Upper lobe of left lung (tissue), 6 donors: ENCODE measurements at places on chromosomes 5 and 9.

DNA sequence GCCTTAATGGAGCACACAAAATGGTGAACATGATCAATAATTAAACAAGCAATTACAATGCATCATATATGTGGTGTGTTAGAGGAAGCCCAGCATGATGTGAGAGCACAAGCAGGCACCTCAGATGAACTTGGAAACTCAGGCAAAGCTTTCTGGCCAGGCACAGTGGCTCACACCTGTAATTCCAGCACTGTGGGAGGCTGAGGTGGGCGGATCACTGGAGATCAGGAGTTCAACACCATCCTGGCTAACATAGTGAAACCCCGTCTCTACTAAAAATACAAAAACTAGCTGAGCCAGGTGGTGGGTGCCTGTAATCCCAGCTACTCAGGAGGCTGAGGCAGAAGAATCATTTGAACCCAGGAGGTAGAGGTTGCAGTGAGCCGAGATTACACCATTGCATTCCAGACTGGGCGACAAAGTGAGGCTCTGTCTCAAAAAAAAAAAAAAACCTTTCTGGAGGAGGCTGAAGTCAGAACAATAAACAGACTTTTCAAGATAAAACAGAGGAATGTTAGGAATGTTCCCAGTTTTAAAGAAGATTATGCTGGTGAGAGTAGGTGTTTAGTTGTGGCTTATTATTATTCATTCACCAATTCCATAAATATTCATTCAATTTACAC lies 159.4 kb downstream of the CEMIP2 start:
- DNase-seq = no peak

- no peak for DNase-seq
Measured at GRCh38 chr9:80440724-80441123, 869.0 kb downstream of the TLE4 start.

GRCh38 chr9:110156902-110157301 lies 51.1 kb downstream of the C9orf152 start:
- no peak for DNase-seq

DNA sequence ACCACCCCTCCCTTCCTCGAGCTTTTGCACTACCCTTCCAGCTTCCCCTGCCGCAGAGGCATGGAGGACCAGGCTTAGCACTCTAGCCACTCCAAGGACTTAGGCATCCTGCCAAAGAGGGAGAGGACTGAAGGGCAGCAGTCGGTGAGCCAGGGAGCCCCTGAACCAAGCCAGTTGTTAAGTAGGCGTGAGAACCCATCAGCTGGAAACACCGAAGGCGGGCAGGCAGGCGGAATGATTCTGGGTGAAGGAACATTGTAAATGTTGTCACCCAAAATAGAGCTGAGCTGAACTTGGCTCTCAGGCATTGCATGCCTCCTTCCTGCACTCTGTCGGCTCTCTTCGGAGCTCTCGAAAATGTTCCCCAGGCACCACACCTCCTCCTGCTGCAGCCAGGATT lies 42.8 kb downstream of the NRG2 start:
- peak; percentile 40 for DNase-seq

DNA sequence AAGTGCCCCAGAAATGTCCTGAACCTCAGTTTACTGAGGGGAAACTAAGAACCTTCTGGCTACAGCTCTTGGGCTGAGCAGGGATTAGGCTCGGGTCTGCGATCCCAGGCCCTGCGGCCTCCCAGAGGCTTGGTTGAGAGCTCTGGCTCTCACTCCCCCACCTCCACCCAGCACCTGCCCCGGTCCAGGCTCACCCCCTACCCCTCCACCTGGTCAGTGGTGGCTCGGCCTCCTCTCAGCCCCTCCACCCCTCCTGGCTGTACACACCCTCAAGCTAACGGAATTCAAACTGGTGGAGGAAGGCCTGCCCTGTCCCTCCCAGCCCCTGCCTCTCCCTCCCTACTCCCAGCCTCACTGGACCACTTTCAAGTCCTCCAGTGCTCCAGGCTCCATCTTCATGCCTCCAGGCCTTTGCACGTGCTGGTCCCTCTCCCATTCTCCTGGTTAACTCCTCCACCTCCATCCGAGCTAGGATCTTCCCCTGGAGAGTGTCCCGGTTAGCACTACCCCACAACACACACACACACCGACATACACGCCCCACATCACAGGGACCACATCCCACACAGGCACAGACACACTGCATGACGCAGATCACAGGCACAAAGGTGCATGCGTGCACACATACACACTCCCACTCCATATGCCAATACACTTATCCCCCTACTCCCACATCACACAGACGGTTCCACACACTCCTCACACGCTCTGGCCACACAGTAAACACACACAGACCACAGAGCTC lies 130.9 kb downstream of the C9orf50 start:
- DNase-seq = no peak

DNA sequence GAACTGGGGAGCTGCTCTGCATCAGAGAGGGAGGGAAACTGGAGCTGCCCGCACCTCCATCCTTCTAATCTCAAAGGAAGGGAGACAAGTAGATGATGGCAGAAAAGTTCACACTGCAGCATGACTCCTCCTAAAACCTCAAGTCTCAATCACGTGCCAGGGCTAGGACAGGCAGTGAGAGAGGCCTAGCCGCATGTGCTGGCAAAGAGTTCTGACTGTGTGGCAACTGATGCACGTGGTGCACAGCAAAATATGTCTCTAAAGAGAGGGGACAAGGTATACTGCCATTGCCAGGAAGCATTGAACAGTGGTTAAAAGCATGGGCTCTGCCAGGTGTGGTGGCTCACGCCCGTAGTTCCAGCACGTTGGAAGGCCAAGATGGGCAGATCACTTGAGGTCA lies 38.1 kb downstream of the FBXO10 start:
- no peak for DNase-seq
